Peyer's patch (tissue), 4 donors: ENCODE measurements at places on chromosomes 3 and 15.

- no peak for DNase-seq
Observed at GRCh38 chr3:153080778-153081240, 81.2 kb upstream of the RAP2B start.

DNA sequence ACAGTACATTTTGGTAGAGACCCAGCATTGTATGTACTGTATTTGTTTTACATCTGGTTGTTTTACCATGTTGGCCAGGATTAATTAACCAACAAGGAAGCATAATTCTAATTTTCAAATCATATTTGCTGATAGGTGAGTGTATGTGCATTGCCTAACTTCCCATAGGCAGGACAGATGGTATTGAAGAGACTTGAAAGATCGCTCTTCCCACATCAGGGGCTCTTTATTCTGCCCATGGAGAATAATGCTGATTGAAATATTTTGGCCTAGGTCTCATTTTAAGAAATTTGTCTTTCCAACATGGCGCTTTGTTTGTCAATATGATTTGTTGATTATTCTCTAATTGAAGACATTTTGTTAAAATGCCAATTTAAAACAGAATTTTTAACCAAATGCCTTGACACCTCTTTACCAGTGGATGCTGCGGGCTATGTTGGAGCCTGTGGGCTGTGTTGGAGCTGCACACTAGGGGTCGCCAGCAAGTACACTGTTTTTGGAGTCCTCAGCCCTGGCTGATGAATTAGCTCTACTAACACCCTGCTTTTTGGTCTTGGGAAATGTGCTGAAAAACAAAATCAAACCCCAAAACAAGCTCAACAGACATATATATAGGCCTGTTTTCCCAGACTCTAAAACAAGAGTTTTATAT, 5.3 kb downstream of the P2RY12 start:
- DNase-seq: no peak

- DNase-seq: no peak
Observed at GRCh38 chr3:21979706-21980105, 228.7 kb upstream of the ZNF385D start.

- DNase-seq: no peak
Observed at GRCh38 chr3:102661707-102662497, 227.1 kb downstream of the ZPLD1 start.

DNA sequence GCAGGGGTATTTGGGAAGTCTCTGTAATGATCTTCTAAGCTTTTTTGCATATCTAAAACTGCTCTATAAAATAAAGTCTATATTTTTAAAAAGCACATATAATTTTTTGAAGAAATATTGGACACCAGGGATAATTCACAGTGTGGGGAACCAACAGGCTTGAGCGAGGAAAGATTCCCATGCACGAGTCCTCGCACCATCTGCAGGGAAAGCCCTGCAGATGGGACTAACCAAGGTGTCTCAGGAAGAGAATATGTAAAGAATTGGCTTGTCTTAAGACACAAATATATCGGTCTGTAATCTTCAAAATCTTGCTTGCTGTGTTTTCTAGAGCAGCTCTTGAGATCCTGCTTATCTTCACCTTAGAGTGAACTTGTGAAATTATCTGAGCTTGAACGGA, 77.2 kb upstream of the SEMA6D start:
- no peak for DNase-seq

GRCh38 chr15:69467636-69468035, 15.0 kb downstream of the RPLP1 start:
- no peak for DNase-seq

GRCh38 chr3:14869917-14870782, 51.4 kb downstream of the FGD5 start:
- DNase-seq: no peak
